CD4-positive, alpha-beta T cell treated with Interleukin-17A for 4 hours (primary cell): ENCODE measurements at places on chromosomes 6 and 20.

GRCh38 chr6:57158658-57159057 is 13.5 kb upstream of the BAG2 start:
- DNase-seq = no peak

- DNase-seq = no peak
Measured at GRCh38 chr20:46076806-46077205, 13.0 kb downstream of the NCOA5 start.

GRCh38 chr6:87661016-87661415 is 41.0 kb downstream of the AKIRIN2 start:
- no peak for DNase-seq

DNA sequence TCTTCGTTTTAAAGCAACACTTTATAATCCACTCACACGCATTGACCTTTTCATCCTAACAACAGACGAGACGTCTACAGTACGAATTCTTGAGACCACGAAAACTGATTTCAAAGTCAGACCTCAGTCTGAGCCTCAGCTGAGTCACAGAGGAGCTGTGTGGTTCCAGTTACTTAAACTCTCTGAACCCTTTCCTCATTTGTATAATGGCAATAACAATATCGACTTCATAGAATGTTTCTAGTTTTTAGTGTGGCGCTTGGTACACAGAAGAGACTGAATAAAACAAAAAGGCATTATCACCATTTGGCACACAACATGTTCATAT is 236.9 kb downstream of the ATXN1 start:
- DNase-seq = no peak

- no peak for DNase-seq
Measured at GRCh38 chr6:46509981-46510510, 18.8 kb upstream of the RCAN2 start.

DNA sequence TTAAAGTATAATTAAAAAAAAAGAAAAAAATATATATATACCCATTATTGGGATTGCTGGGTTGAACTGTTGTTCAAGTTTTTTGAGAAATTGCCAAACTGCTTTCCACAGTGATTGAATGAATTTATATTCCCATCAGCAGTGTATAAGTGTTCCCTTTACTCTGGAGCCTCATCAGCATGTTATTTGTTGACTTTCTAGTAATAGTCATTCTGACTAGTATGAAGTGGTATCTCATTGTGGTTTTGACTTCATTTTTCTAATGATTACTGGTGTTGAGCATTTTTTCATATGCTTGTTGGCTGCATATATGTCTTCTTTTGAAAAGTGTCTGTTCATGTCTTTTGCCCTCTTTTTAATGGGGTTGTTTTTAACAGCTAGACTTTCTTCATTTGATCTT is 1260.8 kb upstream of the GJE1 start:
- no peak for DNase-seq

DNA sequence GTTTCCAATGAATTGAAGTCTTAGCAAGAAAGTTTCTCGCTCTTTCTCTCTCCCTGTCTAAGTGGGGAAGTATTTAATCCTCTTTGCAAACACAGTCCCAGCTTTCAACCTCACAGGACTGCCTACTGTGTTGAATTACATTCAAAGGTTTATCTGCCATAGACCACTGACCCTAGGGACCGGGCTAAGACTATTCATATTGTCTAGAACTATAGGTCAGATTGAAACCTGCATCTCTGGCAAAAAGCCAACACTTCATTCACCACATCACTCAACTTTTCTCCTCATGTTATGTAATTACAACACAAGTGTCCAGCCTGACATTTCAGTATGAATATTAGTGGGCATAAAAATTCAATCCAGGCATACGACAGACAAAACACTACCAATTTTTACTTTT is 314.7 kb upstream of the RSPO3 start:
- DNase-seq = no peak

GRCh38 chr6:87742106-87742505 is 40.1 kb upstream of the AKIRIN2 start:
- peak; percentile 59 for DNase-seq

- DNase-seq = no peak
Measured at GRCh38 chr6:159973951-159974350, 5.1 kb downstream of the IGF2R start.

GRCh38 chr6:166764473-166765233 is 137.6 kb upstream of the RPS6KA2 start:
- DNase-seq = no peak

GRCh38 chr20:57999465-58000111 is 228.9 kb downstream of the ANKRD60 start:
- no peak for DNase-seq

DNA sequence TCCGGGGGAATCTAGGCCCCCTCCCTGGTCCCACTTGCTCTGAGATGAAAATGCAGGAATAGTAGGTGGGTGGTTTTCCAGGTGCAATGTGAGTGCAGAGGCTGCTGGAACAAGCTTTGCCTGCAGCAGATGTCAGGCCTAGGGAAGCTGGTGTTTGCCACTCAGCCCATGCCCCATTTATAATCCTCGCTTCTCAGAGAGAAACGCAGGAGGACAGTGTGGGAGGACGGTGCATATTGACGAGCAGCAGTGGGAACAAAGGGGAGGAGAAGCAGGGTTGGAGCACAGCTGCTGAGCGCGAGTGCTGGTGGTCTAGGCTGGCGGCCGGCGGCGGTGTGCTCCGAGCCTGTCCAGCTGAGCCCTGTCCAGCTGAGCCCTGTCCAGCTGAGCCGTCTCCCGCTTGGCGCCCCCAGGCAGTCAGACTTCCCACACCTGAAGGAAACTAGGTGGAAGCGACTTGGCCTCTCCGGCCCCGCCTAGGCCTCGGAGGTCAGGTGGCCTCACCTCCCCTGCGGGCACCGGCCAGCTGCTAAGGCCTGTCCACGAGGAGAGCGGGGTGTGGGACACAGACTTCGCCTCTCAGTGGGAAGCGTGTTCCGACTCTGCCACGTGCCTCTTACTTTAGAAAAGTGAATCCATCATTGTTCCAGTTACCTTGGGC is 49.7 kb upstream of the FRMD1 start:
- DNase-seq = no peak

GRCh38 chr6:42394151-42394550 is 57.6 kb downstream of the TRERF1 start:
- no peak for DNase-seq

- DNase-seq = no peak
Measured at GRCh38 chr20:23877524-23877923, 2.0 kb downstream of the CST5 start.

DNA sequence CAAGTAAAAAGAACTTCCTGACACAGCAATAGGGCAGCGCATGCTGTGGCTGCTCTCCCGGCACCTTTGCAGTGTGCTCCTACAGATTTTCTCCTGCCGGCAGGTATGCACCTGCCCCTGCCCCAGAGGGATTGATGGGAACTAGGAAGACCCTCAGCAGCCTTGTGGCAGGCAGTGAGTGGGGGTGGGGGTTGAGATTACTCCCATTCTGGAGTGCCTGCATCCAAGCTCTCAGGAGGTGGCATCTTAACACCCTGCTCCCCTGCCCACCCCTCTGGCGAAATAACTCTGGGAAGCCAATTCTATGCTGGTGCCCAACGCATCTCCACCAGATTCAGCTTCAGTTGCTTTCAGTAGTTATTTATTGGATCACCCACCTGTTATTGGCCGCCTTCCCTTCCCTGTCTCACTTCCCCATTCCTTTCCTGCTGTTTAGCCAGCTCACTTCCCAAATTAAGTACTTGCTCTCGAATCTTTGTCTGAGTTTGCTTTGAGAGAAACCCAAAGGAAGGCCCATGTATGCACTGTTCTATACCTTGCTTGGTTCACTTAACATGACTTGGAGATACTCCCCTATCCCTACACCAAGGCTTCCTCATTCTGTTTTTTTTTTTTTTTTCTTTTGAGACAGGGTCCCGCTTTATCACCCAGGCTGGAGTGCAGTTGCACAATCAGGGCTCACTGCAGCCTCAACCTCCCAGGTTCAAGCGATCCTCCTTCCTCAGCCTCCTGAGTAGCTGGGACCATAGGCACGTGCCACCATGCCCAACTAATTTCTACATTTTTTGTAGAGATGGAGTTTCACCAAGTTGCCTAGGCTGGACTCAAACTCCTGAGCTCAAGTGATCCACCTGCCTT is 29.3 kb upstream of the SLC23A2 start:
- DNase-seq = no peak

DNA sequence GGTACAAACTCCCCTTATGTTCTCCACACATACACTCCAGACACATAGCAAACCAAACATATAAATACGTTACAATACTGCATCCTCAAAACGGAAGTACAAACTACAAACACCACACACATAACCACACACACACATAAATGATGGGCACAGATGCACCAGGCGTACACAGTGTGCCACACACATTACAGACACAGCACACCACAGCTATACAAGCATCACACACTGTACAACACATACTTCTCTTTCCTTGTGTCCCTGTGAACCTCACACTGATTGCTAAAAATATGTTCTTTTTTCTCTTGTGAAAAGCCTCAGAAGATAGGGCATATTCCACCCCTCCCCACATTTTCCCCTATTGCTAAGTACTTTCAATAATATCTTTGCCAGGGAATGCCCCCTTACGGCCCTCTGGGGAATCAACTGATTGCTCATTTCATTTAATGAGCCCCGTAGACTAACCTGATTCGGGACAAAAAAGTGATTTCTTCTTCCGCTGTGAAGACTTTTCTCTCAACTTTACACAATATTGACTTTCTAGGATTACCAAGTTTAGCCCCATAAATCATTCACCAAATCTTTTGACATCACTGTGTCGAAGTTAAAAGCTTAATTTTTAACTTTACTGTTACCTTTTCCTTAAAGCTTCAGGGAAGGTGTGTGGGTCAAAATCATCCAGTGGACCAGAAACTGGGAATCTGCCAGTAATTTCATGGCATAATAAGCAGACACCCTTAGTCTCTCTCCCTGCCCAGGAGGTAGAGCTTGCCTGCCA is at the start of gene SLC17A1:
TSS of gene SLC17A1 (minus strand) at position 521 of the 775 bp plus-strand sequence. CDS start 1,495 bp downstream, outside the sequence.
- DNase-seq = no peak

DNA sequence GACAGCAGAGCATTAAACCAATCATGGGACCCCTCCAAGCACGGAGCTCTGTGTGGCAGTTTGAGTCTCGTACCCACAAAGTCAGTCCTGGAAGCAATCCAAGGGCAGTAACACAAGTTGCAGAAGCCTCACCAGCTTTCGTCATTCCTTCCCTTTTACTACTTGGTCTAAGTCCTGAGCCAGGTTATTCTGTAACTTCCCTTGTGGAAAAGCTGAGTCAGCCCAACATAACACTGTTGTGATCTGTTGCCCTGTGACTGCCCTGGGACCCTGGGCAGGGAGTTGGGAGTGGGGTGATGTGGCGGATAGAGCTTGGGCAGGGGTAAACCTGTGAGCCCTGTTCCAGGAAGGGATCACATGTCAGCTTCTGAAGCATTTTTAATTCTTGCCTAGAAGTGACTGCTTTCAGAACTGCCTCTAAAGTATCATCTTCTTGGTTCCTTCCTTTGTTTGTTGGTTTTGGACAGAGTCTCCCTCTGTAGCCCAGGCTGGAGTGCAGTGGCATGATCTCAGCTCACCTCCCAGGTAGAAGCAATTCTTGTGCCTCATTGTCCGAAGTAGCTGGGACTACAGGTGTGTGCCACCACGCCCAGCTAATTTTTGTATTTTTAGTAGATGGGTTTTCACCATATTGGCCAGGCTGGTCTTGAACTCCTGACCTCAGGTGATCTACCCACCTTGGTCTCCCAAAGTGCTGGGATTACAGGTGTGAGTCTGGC is 183.7 kb upstream of the JAG1 start:
- DNase-seq = no peak

DNA sequence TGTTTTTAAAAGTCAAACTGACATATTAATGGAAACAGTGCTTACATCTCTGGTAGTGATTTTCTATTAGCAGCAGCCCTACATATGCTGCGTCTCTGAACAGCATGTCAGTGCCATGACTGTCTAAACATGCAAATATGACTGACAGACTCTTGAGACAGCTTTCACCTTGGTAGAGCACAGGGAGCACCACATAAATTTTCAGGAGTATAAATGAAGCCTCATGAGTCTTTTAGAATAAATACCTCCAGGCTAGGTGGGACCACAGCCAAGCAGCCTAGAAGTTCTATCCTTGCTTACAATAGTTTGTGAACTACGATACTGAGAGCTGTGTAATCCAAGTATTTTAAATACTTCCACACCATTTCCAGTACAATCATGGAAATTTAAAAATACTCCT is 410.7 kb upstream of the RUNX2 start:
- no peak for DNase-seq

DNA sequence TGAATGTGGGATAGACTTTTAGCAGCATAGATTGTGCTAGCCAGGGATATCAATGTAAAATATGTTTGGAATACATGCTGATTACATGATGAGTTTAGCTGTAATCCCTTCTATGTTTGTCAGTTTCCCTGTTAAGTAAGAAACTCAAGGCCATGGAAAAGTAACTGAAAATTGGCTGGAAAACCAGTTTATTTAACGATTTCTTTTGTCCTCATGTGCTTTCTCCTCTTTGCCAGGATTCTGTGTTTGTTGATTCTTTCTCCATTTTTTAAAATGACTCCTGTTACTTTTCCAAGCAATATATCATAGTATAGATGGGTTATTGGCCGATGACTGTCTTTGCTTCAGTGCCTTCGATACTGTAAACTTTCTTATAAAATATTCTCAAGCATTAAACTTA is 87.5 kb downstream of the SAMD5 start:
- no peak for DNase-seq

- no peak for DNase-seq
Measured at GRCh38 chr6:113944701-113945100, 26.2 kb downstream of the HDAC2 start.

DNA sequence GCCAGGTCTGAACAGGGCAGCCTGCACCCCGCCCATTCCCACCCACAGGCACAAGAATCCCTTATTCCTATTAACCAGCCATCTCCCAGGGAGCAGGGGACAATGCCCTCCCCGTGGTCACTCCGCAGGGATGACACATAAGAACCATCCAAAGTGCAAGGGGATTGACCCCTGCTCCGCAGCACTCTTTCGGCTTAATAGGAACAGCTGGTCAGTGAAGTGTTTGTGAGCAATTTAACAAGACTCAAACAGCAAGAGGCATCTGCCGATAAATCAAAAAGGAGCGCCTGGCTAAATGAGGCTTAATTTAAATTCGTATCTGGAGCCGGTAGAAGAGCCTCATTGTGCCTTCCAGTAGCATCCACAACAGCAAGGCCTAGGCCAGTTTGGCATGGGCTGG is 389.4 kb downstream of the RNGTT start:
- no peak for DNase-seq

- no peak for DNase-seq
Measured at GRCh38 chr6:16872543-16873235, 111.4 kb upstream of the ATXN1 start.

GRCh38 chr20:52812231-52812847 is 159.8 kb upstream of the TSHZ2 start:
- DNase-seq = no peak

- DNase-seq = no peak
Measured at GRCh38 chr6:17965397-17965796, 22.0 kb downstream of the KIF13A start.
